Spleen (tissue), 13 donors: ENCODE measurements at places on chromosomes 3 and 15. TPM values are rescaled to one million over a fixed set of nuclear protein-coding genes. Genes with fewer than 3 reads are reported as not detected.

DNA sequence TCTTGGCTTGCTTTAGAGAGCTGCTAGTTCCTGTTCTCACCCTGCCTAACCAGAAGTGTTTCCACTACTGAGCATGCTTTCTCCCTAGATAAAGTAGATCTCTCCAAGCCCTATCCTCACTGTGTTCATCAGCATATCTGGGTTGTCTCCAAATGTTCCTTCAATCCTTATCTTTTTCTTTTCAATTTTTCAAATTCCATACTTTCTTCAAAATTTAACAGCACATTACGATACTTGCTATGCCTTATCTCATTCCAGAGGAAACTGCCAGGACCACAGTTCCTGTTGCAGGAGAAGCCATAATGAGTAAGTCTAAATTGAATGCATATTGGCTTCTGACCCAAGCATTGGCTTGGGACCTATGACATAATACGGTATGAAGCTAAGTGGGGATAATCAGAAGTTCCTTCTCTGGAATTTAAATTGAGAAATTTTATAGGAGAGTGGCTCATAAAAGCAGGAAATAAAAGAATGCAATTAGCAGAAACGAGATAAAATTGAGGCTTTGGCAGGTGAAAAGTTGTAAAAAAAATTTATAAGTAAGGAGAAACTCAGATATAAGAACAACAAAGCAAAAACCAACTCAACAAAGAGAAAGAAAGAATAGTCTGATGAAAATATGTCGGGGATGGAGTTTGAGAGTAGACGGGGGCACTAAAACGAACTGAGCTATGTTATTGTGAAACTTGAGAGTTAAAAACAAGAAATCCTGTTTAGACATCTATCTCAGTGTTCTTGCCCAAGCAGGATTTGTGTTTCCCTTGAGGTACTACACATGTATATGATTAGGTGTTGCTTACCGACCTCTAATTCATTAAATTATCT, 631.7 kb upstream of the CCDC54 start:
- DNase-seq, result no peak

GRCh38 chr3:20857636-20858035, 671.6 kb upstream of the SGO1 start:
- no peak for DNase-seq

DNA sequence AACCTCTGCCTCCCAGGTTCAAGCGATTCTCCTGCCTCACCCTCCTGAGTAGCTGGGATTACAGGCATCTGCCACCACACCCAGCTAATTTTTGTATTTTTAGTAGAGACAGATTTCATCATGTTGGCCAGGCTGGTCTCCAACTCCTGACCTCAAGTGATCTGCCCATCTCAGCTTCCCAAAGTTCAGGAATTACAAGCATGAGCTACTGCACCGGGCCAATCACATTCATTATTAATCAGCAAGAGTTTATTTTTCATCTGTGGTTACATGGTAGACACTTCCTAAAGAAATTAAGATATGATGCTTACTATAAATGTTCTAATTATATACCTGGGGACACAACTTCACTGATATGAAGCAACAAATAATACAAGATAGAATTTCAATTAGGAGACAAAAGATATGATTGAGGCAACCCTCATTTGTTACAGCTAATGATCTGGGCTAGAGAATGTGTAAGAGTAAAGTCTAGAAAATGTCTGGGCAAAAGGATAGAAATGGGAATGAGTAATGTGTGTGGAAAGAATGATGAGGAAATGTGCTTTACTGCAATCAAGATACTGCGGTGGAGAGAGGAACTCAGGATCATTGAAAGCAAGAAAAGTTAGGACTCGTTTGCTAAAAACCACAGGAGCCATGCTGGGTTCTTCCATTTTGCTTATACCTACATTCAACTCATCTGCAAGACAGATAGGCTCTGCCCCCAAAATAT, 366.8 kb downstream of the ZIC1 start:
- no peak for DNase-seq

DNA sequence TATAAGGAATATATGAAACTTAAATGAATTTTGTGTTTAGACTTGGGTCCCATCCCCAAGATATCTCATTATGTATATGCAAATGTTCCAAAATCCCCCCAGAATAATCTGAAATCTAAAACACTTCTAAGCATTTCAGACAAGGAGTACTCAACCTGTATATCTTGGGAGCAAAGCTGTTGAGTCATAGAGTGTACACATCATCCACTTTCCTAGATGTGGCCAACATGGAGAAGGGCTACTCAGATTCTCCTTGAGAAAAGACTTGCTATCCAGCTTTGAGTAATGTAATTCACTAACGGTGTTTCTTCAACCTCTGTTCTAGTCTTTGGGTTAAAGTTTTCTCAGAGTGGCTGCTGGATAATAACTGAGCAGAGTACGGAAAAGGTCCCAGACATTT, 215.5 kb upstream of the POU1F1 start:
- DNase-seq, result no peak

- no peak for DNase-seq
Measured at GRCh38 chr3:189883113-189883753, 237.5 kb downstream of the P3H2 start.

GRCh38 chr3:110381992-110382391, 689.6 kb upstream of the NECTIN3 start:
- no peak for DNase-seq

SKOR1 gene
- 0.29 TPM for polyA plus RNA-seq

- no peak for DNase-seq
Measured at GRCh38 chr3:71465371-71466036, 118.0 kb downstream of the FOXP1 start.
